ENCODE measurements at places on chromosomes 6 and 20. TPM values are rescaled to one million over a fixed set of nuclear protein-coding genes. Genes with fewer than 3 reads are reported as not detected.

DNA sequence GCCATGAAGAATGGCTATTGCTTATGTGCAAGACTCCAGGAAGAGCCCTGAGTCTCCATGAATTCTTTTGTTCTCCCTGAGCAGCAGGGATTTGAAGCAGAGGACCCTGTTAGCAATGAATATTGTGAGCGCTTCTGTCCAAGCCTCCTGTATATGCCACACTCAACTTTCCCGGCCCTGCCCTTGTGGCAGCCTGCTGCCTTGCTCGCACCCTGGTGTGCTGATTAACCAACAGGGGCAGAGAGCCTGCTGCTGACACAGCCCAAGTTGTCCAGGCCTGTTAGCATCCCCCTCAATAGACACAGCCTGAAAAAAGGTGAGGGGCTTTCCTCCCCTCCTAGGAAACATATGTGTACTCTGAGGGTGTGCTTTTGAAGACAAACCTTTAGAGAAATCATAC is 131.4 kb downstream of the BMP2 start:
- no peaks in the 10 kb centered on the region for H3K4me1 ChIP-seq
- no peak overlapping the region for H3K27ac ChIP-seq
- no peak overlapping the region for H3K4me3 ChIP-seq
- DNase-seq = no peak

- H3K36me3 ChIP-seq = no peaks in the 10 kb centered on the region
- peaks cover 96% of the 10 kb centered on the region for H3K27me3 ChIP-seq
- peak; percentile 82 for DNase-seq
- no peak within 1 kb of the TSS for H3K27ac ChIP-seq
Observed at GRCh38 chr6:119349361-119350201, at the start of gene MAN1A1. Gene MAN1A1, minus strand, starts transcription at chr6:119349761. Its CDS starts 696 bp downstream, at chr6:119349065.

DNA sequence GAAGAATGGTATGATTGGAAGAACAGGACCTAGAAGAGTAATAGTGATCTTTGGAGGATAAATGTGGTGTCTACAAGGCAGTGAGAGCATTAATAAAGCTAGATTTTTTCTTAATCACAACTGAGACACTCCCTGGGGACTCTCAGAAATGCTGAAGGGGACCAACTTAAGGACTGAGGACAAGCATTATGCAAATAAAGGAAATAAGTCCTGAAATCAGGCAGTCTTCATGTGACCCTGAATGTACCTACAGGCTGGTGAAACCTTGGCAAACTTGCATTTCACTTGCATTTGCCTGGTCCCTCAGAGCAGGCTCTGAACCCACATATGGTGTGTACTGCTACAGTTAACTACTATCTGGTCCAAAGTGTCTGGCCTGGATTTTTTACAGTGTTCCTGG is 19.3 kb upstream of the TTK start:
- no peaks in the 10 kb centered on the region for H3K4me1 ChIP-seq
- no peaks in the 10 kb centered on the region for H3K27me3 ChIP-seq
- H3K36me3 ChIP-seq = no peaks in the 10 kb centered on the region
- DNase-seq = peak; percentile 11
- H3K27ac ChIP-seq = no peak overlapping the region

- no peaks in the 10 kb centered on the region for H3K36me3 ChIP-seq
- H3K4me1 ChIP-seq = peaks cover 12% of the 10 kb centered on the region
- no peaks in the 10 kb centered on the region for H3K27me3 ChIP-seq
- DNase-seq = no peak
- no peak overlapping the region for H3K27ac ChIP-seq
- H3K4me3 ChIP-seq = no peak overlapping the region
Observed at GRCh38 chr20:63579017-63579694, 5.1 kb upstream of the HELZ2 start.

GRCh38 chr20:19929481-19930145 is 87.5 kb upstream of the NAA20 start:
- no peak overlapping the region for H3K4me3 ChIP-seq
- H3K4me1 ChIP-seq = peaks cover 10% of the 10 kb centered on the region
- H3K27me3 ChIP-seq = no peaks in the 10 kb centered on the region

GRCh38 chr20:63114693-63115311 is 101.1 kb downstream of the YTHDF1 start:
- H3K27me3 ChIP-seq = peaks cover 80% of the 10 kb centered on the region
- H3K27ac ChIP-seq = no peak overlapping the region

Gene CTCFL
- 0.90 TPM for total RNA-seq

Gene SPAG4
- 1.2 TPM for total RNA-seq

Gene DNMT3B
- total RNA-seq = 3.8 TPM

Gene DNAH8
- not detected for total RNA-seq

Gene ARMH2
- not detected for total RNA-seq

Measured in A673 (cell line).